ENCODE measurements at places on chromosomes 16 and 17.

DNA sequence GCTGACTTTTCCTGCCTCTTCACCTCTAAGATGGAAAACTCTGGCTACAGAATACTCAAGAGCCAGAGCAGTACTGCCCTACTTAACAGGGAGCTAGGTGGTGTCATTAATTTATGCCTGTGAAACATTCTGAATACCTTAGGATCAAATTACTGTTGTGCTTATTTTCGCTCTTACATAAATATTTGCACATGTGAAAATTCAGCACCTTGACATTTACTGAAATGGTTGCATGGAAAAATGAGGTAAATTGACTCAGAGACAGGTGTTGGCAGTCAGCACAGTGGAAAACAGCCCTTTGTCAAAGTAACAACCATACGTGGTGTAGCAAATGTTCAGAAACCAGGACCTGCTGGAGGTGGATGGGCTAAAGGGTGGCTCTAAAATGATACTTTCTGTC lies 193.6 kb downstream of the CDH8 start:
- H3K4me3 ChIP-seq, result no peak overlapping the region
- H3K36me3 ChIP-seq, result no peaks in the 10 kb centered on the region
- DNase-seq, result no peak
- no peak overlapping the region for H3K27ac ChIP-seq

DNA sequence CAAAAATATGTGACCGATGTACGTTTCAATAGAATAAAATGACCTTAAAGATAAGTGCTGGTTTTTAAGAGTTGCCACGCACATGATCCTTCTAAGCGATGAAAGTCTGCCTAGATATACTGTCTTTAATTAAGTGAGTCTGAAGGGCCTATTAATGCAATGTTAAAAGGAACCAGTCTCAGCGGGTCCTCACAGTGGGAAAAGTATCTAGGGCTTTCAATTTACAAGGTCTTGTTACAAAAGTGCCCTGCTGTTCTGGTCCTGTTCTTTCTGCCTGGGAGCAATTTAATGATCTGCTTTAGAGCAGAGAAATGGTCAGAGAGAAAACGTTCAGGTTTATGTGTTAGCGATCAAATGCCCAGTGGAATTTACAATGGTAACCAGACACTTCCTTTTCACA lies 864.0 kb downstream of the KCNJ2 start:
- no peak overlapping the region for H3K4me3 ChIP-seq
- H3K4me1 ChIP-seq, result no peaks in the 10 kb centered on the region
- no peak overlapping the region for H3K27ac ChIP-seq
- no peak for DNase-seq

- H3K27me3 ChIP-seq, result no peaks in the 10 kb centered on the region
- no peak for DNase-seq
- no peak overlapping the region for H3K4me3 ChIP-seq
- H3K4me1 ChIP-seq, result peaks cover 6% of the 10 kb centered on the region
- H3K36me3 ChIP-seq, result peaks cover 51% of the 10 kb centered on the region
Observed at GRCh38 chr16:67233596-67233995, 6.7 kb downstream of the TMEM208 start.

DNA sequence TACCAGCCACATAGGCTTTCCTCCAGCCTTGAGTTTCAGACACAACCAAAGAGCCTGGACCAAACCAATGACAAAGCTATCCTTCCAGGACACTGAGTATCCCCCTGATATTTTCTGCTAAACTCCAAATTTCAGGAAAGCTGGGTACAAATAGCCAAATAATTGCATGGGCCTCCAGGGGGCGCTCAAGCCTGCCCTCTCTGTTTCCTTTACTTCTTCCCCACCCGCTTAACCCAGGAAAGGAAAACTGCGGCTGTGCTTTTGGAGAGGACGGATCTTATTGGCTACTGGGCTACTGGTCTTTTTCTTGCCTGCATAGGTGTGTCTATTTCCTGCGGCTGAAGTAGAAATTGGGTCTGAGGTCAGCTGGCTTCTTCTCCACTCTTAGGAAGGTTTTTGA lies 30.1 kb downstream of the GNGT2 start:
- no peak overlapping the region for H3K27ac ChIP-seq
- H3K4me3 ChIP-seq, result no peak overlapping the region
- DNase-seq, result peak; percentile 75
- peaks cover 2% of the 10 kb centered on the region for H3K27me3 ChIP-seq
- peaks cover 2% of the 10 kb centered on the region for H3K4me1 ChIP-seq

- peaks cover 27% of the 10 kb centered on the region for H3K4me1 ChIP-seq
- DNase-seq, result peak; percentile 31
- no peak overlapping the region for H3K27ac ChIP-seq
- H3K36me3 ChIP-seq, result no peaks in the 10 kb centered on the region
Observed at GRCh38 chr17:56593086-56593645, 333 bp upstream of the NOG start.
